Activated T-cell treated with anti-CD3 and anti-CD28 coated beads, Interleukin-2, amount 50 U/mL, for 72 hours (primary cell): ENCODE measurements at places on chromosomes 7 and 10. TPM values are rescaled to one million over a fixed set of nuclear protein-coding genes. Genes with fewer than 3 reads are reported as not detected.

DNA sequence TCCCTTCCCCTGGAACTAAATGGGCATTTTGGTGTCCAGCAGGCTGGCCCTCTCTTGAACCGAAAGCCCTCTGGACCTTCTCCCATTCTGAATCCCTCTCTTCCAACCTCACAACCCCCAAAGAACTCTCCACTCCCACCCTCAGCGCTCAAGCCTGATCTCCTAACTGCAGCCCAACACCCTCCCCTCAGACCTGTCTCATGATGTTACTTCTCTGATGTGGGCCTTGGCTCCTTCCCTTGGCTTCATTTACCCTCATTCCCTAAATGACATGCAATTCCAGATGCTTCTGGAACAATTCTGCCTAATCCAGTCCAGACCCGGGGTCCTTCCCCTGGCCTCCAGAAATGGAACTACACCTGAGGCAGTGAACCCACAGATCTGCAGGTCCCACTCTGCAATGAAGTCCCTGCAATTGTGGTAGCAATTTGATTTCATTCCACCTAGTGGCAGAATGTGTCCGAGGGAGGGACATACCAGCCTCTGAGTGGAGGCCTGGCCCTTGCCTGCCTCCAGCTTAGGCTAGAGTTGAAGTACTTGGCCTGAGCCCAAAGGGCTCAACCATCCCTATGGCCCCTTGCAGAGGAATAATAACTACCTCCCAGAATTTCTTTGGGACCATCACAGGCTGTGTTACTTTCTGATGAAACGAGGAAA is 4.1 kb upstream of the CEP41 start:
- DNase-seq = no peak

GRCh38 chr10:101568054-101568745 is 19.9 kb downstream of the POLL start:
- no peak for DNase-seq

DNA sequence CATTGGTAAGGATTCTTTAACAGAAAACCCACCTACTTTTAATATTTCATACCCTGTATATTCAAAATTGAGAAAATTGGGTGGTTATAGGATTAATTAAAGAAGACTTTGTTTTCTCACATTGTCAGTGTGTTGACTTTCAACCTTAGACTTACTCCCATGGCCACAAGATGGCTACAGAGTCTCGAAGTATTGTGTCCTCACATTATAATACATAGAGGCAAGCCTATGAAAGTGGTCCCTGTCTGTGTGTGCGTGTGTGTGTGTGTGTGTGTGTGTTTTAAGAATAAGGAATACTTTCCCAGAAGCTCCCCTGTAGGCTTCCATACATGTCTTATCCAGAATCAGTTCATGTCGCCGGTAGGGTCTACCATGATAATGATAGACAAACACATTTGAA is 180.0 kb downstream of the PHF14 start:
- DNase-seq = no peak

DNA sequence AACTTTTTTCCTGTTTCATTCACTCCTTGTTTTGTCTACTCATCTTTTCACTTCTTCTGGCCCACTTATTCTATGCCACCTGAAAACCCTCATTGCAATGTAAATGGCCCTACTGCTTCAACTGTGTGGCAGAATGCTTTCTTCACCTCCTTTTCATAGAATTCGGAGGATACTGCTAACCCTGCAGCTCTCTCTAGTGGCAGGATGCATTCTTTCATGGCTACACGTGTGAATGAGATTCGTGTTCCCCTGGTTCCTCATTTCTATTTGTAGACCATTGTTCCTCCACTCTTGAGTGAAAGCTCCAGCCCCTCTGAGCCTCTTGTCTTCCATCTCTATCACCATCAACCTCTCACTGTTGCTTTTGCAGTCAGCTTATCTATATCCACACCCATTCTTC is 20.9 kb upstream of the CYP26C1 start:
- DNase-seq = no peak

DNA sequence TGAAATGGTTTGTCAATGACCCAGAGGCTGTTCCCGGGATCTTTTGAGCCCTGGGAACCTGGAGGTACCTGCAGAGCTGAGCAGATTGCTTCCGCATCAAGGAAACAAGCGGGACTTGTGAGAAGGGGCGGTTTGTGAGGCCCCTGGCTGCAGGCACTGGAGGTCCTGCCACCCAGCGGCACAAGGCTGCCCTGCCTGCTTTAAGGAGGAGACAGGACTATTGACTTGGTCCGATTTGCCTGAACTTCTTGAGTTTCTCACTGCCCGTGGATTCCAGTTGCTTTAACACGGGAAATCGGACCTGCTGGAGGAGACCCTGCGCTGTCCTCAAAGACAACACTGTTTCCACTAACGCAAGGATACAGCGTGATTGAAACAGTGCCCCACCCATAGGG is 130.1 kb downstream of the DNAJB6 start:
- DNase-seq = no peak

DNA sequence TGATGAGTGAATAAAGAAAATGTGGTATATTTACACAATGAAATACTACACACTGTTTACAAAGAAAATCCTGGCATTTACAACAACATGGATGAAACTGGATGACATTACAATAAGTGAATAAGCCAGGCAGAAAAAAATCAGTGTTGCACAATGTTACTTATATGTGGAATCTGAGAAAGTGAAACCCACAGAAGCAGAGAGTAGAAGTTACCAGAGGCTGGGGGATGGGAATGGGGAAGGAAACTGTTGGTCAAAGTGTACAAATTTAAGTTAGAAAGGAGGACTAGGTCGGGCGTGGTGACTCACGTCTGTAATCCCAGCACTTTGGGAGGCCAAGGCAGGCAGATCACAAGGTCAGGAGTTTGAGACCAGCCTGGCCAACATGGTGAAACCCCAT is 538.5 kb upstream of the MKI67 start:
- no peak for DNase-seq

ST8SIA6 gene
- total RNA-seq = not detected

LRRN3 gene
- 24.0 TPM for total RNA-seq

DNA sequence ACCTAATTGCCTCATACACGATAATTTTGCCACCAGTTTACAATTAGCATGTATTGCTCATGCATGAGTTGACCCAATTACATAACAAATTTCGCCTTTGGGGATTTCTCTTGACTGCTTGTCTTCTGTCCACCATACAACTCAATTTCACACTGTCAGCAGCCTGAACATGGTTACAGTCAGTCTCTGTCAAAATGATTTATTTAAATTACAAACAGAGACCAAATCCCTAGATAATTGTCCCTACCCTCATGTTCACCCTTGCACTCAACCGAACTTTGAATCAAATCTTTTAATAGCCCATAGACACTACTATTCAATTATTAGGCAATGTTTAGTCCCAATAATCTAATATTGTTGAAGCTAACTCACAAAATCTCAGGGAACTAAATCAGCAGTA is 59.7 kb upstream of the NEBL start:
- no peak for DNase-seq

GRCh38 chr10:96290368-96291133 is 13.7 kb upstream of the DNTT start:
- no peak for DNase-seq

- no peak for DNase-seq
Observed at GRCh38 chr7:158973440-158973839, 117.1 kb downstream of the DYNC2I1 start.

GRCh38 chr10:43214956-43215561 is 51.8 kb downstream of the RASGEF1A start:
- DNase-seq = no peak

- DNase-seq = no peak
Observed at GRCh38 chr7:126440542-126440941, 812.2 kb downstream of the GRM8 start.

ABHD11 gene
- total RNA-seq = 12.2 TPM

OR2F2 gene
- not detected for total RNA-seq

DNA sequence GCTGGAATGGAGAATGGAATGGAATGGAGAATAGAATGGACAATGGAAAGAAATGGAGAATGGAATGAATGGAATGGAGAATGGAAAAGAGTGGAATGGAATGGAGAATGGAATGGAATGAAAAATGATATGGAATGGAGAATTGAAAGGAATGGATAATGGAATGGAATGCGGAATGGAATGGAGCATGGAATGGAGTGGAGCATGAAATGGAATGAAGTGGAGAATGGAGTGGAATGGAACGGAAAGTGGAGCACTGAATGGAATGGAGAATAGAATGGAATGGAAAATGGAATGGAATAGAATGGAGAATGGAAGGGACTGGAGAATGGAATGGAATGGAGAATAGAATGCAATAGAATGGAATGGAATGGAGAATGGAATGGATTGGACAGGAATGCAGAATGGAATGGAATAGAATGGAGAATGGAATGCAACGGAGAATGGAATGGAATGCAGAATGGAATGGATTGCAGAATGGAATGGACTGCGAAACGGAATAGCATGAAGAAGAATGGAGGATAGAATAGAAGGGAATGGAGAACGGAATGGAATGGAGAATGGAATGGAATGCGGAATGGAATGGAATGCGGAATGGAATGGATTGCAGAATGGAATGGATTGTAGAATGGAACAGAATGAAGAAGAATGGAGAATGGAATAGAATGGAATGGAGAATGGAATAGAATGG is 89.4 kb downstream of the NSUN6 start:
- DNase-seq = no peak

- no peak for DNase-seq
Observed at GRCh38 chr7:46386428-46387399, 465.6 kb upstream of the IGFBP3 start.
